ENCODE measurements at places on chromosomes 2 and 18.

DNA sequence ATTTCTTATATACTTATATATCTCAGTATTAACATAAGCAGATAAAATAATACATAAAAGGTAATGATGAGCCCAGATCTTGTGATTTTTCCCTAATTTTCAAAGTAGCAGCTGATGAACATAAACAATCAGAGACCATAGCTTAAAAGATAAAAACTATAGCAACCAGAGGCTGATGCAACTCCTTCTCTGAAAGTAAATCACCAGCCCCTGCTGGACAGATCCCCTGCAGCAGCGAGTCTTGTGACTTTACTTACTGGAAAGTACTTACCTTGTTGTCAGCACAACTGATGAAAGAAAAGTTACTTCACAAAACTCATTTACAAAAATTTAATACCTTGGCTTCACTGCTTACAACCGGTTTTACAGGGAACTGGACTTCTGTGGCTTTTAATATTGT, 67.3 kb downstream of the GORASP2 start:
- DNase-seq, result no peak

GRCh38 chr2:43183743-43184142, 42.7 kb downstream of the ZFP36L2 start:
- no peak for DNase-seq

DNA sequence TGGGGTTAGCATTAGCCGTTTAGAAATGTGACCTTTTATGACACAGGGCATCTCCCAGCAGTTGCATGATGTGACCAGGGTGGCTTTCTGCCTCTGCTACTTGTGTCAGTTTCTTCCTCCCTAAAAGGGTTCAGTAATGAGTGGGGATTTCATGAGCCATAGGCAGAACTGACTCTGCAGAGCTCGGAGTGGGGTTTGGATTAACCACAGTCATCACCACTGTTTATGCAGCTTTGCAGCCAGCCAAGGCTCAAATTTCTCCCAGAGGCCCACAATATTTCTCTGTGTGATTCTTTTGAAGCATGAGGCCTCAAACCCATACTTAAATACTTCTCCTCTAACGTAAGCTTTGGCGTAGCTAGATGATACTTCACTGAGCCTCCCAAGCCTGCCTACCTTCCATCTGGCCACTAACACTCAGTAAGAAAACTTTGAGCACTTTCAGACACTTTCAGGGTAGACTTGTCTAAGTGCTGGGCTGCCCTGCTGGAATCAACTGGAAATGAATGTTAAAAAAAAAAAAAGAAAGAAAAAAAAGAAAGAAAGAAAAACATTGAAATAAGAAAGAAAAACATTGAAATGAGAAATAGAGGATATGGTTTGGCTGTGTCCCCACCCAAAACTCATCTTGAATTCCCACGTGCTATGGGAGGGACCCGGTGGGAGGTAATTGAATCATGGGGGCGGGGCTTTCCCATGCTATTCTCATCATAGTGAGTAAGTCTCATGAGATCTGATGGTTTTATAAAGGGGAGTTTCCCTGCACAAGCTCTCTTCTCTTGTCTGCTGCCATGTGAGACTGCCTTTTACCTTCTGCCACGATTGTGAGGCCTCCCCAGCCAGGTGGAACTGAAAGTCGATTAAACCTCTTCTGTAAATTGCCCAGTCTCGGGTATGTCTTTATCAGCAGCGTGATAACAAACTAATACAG, 11.5 kb upstream of the LAPTM4A start:
- DNase-seq, result peak; percentile 54

DNA sequence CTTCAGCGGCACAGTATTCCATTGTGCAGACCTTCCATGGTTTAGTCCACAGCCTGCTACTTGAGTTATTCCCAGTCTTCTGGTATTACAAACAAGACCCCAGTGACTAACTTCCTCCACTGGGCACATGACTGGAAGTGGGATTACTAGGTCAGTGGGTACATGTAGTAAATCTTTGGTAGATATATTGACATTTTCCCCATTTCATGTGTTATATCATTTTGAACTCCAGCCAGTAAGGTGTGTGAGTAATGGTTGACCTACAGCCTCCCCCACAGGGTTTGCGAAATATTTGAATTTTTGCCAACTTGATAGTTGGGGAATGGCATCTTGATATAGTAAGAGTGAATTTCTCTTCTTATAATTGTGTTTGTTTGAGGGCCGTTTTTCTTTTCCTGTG, 58.8 kb downstream of the RNF144A start:
- DNase-seq, result no peak

- DNase-seq, result no peak
These were observed 9.8 kb downstream of the LGALSL start for GRCh38 chr2:64463781-64464180.

DNA sequence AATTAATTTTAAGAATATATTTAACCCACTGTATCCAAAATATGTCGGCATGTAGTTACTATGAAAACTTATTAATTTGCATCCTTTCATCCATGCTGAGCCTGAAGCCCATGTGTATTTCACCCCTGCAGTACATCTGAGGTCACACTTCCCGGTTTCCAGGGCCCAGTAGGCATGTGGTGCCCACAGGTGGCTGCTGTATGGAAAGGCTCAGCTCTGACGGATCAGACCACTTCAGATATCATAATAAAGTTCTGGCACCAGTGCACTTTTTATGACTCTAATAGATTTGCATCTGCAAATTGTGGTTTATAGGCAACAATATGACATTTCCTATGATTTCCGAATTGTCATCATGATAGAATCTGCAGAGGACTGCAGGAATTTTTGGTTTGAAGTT, 22.5 kb downstream of the SH3RF3 start:
- no peak for DNase-seq

- DNase-seq, result no peak
These were observed 143.0 kb downstream of the HNMT start for GRCh38 chr2:138107288-138107687.
